ENCODE measurements at places on chromosomes 11 and 22.
A peak's percentile ranks its signal among the peaks of the same experiment; 100 is the strongest.

- DNase-seq, result no peak
Observed at GRCh38 chr11:116388146-116388545, 384.6 kb downstream of the BUD13 start.

DNA sequence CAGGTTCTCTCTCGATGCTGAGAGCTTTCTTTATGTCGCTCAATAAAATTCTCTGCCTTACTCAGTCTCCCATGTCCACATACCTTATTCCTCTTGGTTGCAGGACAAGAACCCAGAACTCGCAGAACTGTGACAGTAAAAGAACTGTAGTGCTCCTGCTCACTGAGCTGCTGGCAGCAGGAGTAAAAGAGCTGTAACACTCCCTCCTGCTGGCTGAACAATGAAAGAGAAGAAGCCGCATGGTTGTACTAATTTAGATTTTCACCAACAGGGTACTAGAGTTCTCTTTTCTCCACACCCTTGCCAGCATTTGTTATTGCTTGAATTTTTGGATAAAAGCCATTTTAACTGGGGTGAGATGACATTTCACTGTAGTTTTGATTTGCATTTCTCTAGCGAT, 433.2 kb downstream of the GUCY1A2 start:
- peak; percentile 20 for DNase-seq

GRCh38 chr22:20625270-20625669, 117.9 kb downstream of the MED15 start:
- no peak for DNase-seq

GRCh38 chr22:40908895-40909294, 42.3 kb upstream of the RBX1 start:
- DNase-seq, result no peak

- DNase-seq, result no peak
Observed at GRCh38 chr22:45686004-45686403, 14.4 kb downstream of the ATXN10 start.

DNA sequence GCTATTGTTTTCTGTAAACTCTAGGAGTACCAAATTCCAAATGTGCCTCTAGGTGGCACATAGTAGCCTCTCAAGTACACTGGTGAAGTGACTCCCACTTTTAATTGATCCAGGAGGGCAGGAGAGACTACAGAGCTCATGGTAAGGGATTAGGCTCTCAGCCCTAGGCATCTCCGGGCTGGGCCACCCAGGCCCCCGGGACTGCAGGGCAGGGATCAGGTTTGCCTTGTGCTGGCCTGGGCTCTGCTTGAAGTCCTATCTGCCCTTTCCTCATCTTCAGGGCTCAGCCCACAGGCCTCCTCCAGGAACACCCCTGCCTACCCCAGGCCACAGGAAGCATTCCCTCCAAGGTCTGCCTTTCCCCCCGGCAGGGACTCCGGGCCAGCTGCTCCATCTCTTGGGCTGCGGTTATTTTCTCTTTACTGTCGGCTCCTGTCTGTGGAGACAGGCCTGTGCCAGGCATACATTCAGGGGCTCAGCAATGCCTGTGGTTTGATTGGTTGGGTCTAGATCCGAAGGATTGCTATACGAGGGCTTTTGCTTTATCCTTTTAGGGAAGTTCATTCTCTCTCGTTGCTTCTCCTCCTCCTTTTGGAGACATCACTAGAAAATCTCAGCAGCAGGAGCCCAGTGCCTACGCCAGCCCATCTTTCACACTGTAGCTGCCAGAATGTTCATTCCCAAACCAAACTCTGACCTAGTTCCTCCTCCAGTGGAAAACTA, 32.8 kb downstream of the PARVA start:
- peak; percentile 6 for DNase-seq

DNA sequence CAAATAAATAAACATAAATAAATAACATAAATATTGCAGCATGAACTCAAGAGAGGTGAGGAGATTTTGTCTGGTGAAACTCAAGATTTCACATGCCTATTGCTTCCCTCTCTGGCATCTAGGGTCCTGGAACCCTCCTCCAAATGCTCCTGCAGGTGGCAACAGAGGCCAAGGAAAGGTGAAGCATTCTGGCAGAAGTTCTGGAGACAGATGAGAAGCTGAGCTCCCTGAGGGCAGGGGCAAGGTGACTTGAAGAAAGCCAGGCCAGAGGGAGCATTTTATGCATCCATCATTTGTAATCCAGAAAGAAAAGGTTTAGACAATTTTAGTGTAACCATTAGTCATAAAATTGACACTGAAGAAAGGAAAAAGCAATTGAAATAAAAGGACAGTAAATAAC, 64.9 kb downstream of the ENDOD1 start:
- peak; percentile 83 for DNase-seq

DNA sequence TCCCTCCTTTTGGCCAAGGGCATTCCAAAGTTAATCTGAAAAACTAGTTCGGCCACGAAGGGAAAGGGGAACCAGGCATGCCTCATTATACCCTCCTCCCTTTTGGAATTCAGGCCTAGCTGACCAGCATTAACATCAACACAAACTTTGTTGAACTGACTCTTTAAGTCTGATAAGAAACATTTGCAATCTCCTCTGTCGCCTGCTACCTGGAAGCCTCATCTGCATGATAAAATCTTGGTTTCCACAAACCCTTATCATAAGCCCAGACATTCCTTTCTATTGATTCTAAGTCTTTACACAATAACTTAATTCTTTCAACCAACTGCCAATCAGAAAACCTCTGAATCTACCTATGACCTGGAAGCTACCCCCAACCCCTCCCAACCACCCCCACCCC, 11.4 kb downstream of the POGLUT3 start:
- DNase-seq, result no peak

- DNase-seq, result no peak
Observed at GRCh38 chr11:128318856-128319474, 268.4 kb downstream of the ETS1 start.

DNA sequence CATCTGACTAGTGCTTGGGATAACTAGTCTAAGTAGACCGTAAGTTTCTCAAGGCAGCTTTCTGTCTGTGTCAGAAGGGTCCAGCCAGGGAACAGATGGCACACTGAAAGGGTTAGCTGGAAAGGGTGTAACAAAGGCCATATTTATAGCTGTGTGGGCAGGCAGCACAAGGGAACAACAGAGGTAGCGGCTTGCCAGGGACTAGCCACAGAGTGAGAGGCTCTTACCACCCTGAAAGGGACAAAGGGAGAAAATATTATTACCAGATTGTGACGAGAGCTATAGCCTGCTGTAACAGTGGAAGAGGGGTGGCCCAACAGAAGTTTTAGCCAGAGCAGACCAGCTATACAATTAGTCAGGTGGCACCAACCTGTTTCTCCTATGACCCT, 129.4 kb downstream of the CCDC34 start:
- DNase-seq, result peak; percentile 65

DNA sequence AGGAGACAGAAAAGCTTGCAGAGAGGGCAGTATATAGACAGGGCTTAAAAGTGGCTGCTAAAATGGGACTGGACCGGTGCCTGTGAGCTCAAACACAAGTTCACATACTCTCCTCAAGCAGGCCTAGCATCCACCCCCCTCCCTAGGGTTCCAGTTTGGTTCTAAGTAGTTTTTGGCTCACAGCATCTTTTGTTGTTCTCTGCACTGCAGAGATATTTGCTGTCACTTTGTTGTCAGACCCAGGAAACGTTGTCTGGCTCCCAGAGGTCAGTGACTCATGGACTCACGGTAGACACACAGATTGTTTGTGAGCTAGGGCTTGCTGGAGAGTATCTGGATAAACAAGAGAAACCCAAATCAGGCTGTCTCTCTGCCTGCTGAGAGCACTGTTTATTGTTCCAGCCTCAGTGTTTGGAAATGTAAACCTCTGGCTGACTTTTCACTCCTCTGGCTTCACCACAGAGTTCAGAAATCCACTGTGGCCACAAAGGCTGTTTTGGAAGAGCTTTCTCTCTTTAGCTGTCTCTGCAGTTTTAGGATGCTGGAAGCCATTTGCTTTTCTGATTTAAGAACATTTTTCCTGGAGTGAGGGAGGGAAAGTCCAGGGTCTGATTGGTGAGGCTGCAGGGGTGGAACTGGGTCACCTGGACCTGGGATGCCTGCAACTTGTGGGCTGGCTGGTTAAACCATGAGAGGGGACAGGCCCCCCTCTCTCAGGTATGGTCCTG, 303.7 kb upstream of the PLET1 start:
- no peak for DNase-seq

GRCh38 chr22:33859311-33859710, 61.0 kb downstream of the LARGE1 start:
- DNase-seq, result no peak

- no peak for DNase-seq
Observed at GRCh38 chr11:50155508-50155907, 122.8 kb downstream of the OR4C45 start.

DNA sequence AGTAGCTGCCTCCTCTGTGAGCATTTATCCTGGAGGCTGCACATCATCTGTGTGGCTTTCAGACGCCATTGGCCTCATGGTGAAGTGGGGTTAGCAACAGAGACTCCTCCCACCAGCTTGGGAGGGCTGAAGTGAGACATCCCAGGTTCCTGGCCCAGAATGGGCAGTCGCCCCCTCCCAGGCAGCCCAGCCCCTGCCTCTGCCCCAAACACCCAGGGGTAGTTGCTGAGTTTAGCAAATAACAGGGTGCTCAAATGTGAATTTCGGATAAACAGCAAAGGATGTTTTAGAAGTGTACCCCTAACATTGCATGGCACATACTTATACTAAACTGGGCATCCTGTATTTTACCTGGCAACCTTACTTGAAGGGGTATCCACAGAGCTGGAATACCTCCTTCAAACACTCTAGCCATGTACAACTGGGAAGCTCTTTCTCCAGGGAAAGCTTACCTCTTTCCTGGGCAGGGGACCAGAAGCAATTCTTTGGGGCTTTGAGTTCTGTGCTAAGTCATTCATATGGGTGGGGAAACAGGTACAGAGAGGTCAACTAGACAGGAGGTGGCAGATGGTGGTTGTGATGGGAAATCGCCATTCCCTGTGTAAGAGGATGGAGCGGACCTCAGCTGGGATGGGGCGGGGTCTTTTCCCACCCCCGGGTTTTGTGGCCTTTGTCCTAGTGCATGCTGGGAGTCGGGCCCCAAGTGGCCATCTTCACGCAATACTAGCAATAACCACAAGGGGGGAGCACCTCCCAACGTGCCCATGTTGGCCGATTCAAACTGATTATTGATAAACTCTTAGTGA, 19.3 kb downstream of the MTFP1 start:
- peak; percentile 62 for DNase-seq

DNA sequence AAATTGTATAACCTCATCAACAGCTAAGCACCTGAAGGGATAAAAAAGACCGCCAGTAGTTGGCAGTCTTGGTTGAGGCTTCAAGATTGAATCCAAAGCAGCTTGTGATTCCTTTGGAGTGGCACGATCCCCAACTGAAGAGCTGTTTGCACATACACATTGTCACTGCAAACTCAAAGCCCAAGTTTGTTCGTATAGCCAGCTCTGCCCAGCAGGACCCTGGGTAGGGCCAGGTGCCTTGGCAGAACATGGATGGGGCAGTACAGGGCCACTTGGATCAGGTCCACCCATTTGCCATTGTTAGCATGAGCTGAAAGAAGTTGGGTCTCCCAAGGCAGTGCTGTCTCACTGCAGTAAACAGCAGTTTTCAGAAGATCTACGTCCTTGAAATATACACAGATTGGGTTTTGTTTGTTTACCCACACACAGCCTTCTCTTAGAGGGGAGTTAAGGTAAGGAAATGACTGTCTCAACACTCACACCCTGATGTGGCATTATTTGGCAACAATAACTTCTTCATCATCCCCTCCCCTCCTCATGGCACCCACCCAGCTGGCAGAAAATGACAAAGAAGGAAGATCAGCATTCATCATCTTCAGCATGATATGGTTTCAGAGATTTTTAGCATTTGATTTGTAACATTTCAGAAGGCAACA, 132.9 kb downstream of the COMMD9 start:
- no peak for DNase-seq

- no peak for DNase-seq
Observed at GRCh38 chr11:127616158-127616557, 615.6 kb upstream of the KIRREL3 start.

GRCh38 chr11:82883853-82884252, 16.4 kb downstream of the PRCP start:
- DNase-seq, result no peak

DNA sequence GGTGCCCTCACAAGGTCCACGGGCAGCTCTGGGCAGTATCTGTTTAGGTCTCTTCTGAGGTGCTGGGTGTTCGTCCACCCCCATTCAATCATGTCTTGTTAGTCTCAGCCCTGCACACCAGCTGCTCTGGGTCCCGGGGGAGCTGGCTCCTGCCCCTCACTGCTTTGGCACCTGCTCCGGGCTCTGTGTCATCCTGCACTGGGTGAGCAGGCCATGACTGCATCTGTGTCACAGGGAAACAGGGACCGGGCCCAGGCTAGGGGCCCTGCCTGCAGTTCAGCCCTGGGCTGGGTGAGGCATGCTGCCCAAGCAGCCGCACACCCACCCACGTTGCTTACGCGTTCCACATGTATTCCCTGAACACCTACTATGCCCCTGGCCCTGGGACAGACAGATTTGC, 43.9 kb downstream of the ELFN2 start:
- no peak for DNase-seq

DNA sequence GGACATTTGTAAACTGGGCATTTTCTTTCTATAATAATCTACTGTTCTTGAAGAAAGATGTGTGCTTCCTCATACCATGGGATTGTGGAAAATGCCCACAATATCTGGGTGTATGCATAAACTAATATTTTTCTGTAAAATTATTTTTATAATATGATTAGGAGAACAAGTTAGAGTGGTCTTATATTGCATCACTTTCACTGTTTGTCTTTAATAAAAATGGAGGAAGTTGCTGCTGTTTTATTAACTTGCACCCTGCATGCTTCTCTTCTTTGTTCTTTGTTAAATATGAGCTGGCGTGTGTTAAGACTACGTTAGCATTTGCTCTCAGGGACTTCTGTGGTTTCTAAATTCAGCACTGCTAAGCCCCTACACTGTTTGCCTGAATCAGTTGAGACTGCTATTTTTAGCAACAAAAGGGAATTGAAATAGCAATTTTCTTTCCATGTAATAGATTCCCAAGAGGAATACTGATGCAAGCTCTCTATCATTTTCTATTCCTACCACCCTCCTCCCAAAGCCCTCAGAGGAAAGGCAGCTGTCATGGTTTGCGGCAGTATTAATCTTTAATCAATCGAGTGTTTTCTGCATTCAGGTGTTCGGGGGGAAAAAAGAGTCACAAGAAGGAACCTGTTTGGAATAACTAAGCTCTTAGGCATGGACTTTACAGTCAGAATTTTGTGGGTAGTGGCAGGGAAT, 56.1 kb downstream of the HSD17B12 start:
- DNase-seq, result peak; percentile 69
